Thyroid gland (tissue), 4 donors: ENCODE measurements at places on chromosomes 6 and 20. TPM values are rescaled to one million over a fixed set of nuclear protein-coding genes. Genes with fewer than 3 reads are reported as not detected.

DNA sequence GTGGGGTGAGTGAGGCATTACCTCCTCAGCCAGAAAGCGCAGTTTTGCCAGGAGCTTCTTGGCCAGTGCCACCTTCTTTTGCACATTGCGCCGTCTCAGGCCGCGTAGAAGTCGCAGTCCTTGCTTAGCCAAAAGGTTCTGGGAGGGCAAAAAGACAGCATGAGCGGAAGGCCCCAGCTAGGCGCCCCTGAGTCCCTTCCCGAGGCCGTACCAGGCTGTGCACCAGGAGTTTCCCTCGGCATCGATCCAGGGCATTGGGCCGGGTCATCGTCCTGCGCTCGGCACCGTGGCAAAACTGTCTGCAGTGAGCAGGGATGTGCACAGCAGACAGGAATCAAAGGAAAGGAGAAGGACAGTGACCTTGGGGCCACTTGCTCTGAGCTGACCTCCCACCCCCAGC is 20.2 kb upstream of the SPAG4 start:
- no peak overlapping the region for H3K27ac ChIP-seq
- no peaks in the 10 kb centered on the region for H3K36me3 ChIP-seq
- H3K27me3 ChIP-seq: no peaks in the 10 kb centered on the region
- no peak overlapping the region for H3K4me3 ChIP-seq

DNA sequence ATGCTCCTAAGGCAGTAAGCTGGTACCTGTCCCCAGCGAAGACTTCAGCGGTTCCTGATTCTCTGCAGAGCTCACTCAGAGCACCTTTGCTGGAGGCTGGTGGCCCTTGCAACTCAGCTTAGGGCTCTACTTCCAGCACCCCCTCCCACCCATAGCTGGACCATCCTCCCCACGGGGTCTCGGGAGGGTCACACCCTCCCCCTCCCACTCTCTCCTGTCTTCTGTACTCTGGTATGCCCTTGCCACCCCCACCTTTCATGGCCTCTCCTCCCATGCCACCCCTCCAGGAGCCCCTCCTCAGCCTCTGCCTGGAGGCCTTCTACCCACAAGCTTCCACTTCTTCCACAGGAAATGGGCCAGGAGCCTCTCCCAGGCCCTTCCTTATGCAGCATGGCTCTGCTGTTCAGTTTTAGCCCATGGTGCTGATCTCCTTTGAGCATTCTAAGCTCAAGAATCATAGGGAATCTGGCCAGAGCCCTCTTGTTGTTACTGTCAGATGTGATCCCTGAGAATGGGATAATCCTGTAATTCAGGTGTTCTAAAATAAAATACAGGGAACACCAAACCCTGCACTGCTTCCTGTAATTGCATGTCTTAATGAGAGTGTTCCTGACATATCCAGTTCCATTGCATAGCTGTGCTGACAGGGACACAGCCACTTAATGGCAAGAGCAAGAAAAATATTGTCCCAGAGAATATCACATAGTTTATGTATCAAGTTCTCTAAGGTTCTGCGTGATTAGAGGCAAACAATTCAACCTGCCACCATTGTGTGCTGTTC is 142.1 kb downstream of the SYNDIG1 start:
- H3K4me1 ChIP-seq: no peaks in the 10 kb centered on the region
- H3K36me3 ChIP-seq: no peaks in the 10 kb centered on the region
- no peak overlapping the region for H3K4me3 ChIP-seq
- no peak overlapping the region for H3K27ac ChIP-seq
- H3K27me3 ChIP-seq: no peaks in the 10 kb centered on the region

DNA sequence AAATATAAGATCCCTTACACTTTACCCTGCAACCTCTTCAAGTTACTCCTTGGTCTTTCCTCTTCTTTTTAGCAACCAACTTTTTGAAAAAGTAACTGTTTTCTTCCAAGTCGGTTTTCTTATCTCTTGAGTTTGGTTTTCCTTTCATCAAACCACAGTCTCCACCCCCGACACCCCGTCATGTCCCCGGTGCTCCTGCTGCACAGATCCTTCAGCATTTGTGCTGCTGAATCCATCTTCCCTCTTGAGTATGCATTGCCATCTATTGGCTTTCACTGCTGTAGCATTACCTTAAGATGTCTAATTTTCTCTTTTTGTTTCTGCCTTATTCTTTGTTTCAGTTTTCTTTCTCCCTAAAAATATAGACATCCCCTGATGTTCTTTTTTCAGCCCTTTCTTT is 11.9 kb upstream of the TNFRSF21 start:
- no peaks in the 10 kb centered on the region for H3K36me3 ChIP-seq
- no peaks in the 10 kb centered on the region for H3K27me3 ChIP-seq
- no peaks in the 10 kb centered on the region for H3K4me1 ChIP-seq

DNA sequence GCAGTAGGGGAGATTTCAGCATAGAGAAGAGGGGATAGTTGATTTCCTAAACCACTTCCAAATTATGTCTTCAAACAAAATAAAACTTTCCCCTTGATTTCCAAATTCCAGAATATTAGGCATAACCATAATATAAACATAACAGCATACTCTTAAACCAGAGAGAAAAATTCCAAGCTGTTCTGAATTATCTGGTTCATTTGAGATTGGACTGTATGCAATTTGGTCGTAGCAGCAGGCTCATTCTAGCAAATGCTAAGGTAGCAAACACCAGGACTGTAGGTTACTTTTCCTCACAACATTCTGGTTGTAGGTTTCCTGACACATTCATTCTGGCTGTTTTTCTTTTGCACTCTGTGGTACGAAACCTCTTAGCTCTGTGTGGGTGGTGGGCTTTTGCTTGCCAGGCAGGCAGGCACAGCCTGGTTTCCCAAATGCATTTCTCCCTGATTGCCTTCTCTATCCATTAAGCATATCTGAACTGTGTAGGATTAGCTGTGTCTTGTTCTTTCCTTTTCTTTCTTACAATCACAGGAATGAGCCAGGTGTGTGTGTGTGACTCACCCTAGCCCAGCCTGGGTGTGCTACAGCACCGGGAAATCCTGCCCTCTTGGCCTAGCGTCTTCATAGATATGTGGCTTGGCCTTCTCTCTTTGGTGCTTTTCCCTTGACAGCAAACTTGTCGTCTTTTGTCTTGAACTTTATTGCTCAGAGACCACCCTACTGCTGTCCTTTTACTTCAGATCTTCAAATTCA is 77.1 kb downstream of the JARID2 start:
- H3K4me3 ChIP-seq: no peak overlapping the region
- no peak for DNase-seq
- no peak overlapping the region for H3K27ac ChIP-seq
- H3K36me3 ChIP-seq: no peaks in the 10 kb centered on the region

- peak overlapping the region; percentile 85 for H3K4me3 ChIP-seq
- H3K4me1 ChIP-seq: peaks cover 12% of the 10 kb centered on the region
- H3K36me3 ChIP-seq: no peaks in the 10 kb centered on the region
- peak overlapping the region; percentile 72 for H3K27ac ChIP-seq
- peak; percentile 59 for DNase-seq
Observed at GRCh38 chr6:692356-692851, 535 bp downstream of the EXOC2 start.

GRCh38 chr20:21126581-21126870 is 644 bp downstream of the KIZ start:
- peaks cover 8% of the 10 kb centered on the region for H3K4me1 ChIP-seq
- peak overlapping the region; percentile 88 for H3K4me3 ChIP-seq
- no peak overlapping the region for H3K27ac ChIP-seq
- no peaks in the 10 kb centered on the region for H3K27me3 ChIP-seq
- DNase-seq: no peak
- no peaks in the 10 kb centered on the region for H3K36me3 ChIP-seq

GRCh38 chr6:7909323-7910276 is 988 bp downstream of the TXNDC5 start:
- peak overlapping the region; percentile 59 for H3K4me3 ChIP-seq
- no peaks in the 10 kb centered on the region for H3K36me3 ChIP-seq
- H3K27ac ChIP-seq: peak overlapping the region; percentile 34
- DNase-seq: peak; percentile 45
- H3K27me3 ChIP-seq: no peaks in the 10 kb centered on the region
- peaks cover 14% of the 10 kb centered on the region for H3K4me1 ChIP-seq

- no peak for DNase-seq
- no peaks in the 10 kb centered on the region for H3K36me3 ChIP-seq
- H3K4me3 ChIP-seq: no peak overlapping the region
- no peaks in the 10 kb centered on the region for H3K27me3 ChIP-seq
- peaks cover 3% of the 10 kb centered on the region for H3K4me1 ChIP-seq
Observed at GRCh38 chr6:28585335-28585734, 59.7 kb downstream of the GPX5 start.

GRCh38 chr6:156508923-156509322 is 268.3 kb upstream of the ARID1B start:
- no peaks in the 10 kb centered on the region for H3K4me1 ChIP-seq
- DNase-seq: no peak
- no peak overlapping the region for H3K4me3 ChIP-seq
- H3K27ac ChIP-seq: no peak overlapping the region

GRCh38 chr6:150276937-150277742 is 91.7 kb upstream of the IYD start:
- H3K4me3 ChIP-seq: no peak overlapping the region
- H3K27me3 ChIP-seq: no peaks in the 10 kb centered on the region
- H3K36me3 ChIP-seq: no peaks in the 10 kb centered on the region
- H3K4me1 ChIP-seq: peaks cover 3% of the 10 kb centered on the region
- no peak overlapping the region for H3K27ac ChIP-seq

GRCh38 chr20:25574411-25574810 is 10.9 kb downstream of the NINL start:
- peaks cover 18% of the 10 kb centered on the region for H3K4me1 ChIP-seq
- H3K36me3 ChIP-seq: no peaks in the 10 kb centered on the region
- no peak overlapping the region for H3K27ac ChIP-seq
- H3K27me3 ChIP-seq: no peaks in the 10 kb centered on the region
- DNase-seq: no peak

DNA sequence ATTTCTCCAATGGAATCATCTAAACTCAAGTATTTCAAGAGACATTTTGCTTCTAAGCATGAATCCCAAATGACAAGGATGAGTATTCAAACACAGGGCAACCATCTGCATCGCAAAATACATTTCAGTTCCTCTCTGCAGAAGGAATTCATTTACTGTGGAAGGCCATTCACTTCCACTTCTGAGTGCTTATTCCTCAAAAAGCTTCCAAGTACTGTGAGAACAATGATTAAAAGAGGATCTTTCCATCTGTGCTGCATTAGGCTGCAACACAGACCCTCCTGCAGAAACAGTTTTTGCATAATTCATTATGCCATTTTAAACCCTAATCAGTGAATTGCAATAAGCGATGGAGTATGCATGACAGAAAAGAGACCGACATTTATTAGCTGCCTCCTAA is 52.5 kb downstream of the ARHGAP18 start:
- no peak for DNase-seq
- H3K27ac ChIP-seq: no peak overlapping the region
- no peak overlapping the region for H3K4me3 ChIP-seq
- H3K27me3 ChIP-seq: no peaks in the 10 kb centered on the region

DNA sequence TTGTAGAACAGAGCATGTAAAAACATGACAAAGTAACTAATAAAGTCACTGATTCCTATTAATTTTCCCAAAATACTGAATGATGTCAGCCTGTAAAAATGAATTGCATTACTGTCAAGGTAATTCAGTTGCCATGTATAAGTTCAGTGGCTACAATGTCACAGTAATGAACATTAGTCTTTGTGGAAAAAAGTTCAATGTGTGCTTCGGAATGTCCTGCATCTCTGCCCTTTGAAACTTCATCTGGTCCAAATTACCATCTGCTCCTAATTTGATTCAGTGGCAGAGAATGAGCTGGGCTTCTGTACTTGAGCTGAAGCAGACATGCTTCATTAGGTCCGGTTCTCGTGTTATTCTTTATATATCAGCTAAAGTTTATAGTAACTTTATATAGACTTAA is 567.4 kb downstream of the COL12A1 start:
- H3K36me3 ChIP-seq: no peaks in the 10 kb centered on the region
- no peaks in the 10 kb centered on the region for H3K4me1 ChIP-seq
- no peak overlapping the region for H3K27ac ChIP-seq
- no peaks in the 10 kb centered on the region for H3K27me3 ChIP-seq

GRCh38 chr6:121847806-121848522 is 412.5 kb downstream of the GJA1 start:
- peak overlapping the region; percentile 88 for H3K27ac ChIP-seq
- H3K4me1 ChIP-seq: peaks cover 38% of the 10 kb centered on the region
- no peak overlapping the region for H3K4me3 ChIP-seq
- H3K36me3 ChIP-seq: no peaks in the 10 kb centered on the region
- no peaks in the 10 kb centered on the region for H3K27me3 ChIP-seq

- H3K36me3 ChIP-seq: no peaks in the 10 kb centered on the region
- no peaks in the 10 kb centered on the region for H3K27me3 ChIP-seq
- H3K4me1 ChIP-seq: peaks cover 7% of the 10 kb centered on the region
Observed at GRCh38 chr6:1695546-1696462, 86.1 kb downstream of the FOXC1 start.

DNA sequence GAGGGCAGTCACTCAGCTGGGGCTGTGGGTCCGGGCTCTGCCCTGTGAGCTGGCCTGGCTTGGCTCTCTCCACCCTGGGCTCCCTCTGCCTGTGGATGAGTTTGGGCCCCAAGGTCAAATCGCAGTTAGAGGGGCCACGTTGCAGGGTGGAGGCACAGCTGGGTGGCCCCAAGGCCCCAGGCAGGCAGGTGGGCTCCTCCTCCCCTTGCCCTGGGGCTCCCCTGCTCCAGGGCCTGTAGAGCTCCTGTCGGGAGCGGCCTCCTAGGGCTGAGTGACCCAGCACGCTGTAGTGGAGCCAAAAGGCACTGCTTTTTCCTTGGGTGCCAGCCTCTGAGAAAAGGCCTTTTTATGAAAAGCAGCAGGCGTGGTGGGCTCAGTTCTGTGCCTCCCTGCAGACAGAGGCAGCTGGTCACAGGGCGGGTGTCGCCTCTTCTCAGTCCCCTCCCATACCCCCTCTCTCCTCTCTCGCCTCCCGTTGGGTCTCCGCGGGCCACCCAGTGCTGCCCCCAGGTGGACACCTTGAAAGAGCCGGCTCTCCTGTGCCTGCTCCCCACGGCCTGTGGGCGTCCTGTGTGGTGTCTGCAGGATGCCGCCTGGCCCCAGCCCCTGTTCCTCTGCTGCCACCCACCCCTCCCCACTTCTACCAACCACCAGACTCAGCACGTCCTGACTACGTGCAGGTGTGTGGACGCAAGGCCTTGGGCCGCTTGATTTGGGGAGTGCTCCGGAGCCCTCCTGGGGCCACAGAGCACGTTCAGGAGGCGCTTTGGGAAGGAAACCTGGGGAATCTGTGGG is 13.2 kb downstream of the SS18L1 start:
- peaks cover 5% of the 10 kb centered on the region for H3K4me1 ChIP-seq
- no peaks in the 10 kb centered on the region for H3K27me3 ChIP-seq
- peaks cover 16% of the 10 kb centered on the region for H3K36me3 ChIP-seq
- no peak overlapping the region for H3K4me3 ChIP-seq
- H3K27ac ChIP-seq: no peak overlapping the region
- peak; percentile 63 for DNase-seq

GRCh38 chr6:15596186-15596896 is 66.5 kb downstream of the DTNBP1 start:
- H3K4me1 ChIP-seq: peaks cover 16% of the 10 kb centered on the region
- no peak overlapping the region for H3K4me3 ChIP-seq
- DNase-seq: no peak
- no peaks in the 10 kb centered on the region for H3K36me3 ChIP-seq
- H3K27ac ChIP-seq: no peak overlapping the region
- H3K27me3 ChIP-seq: no peaks in the 10 kb centered on the region

GRCh38 chr20:1225783-1226654 is at the start of gene RAD21L1:
Gene RAD21L1, plus strand, starts transcription at chr20:1226044. Its CDS starts 2,410 bp downstream, at chr20:1228454.
- no peaks in the 10 kb centered on the region for H3K36me3 ChIP-seq
- peaks cover 10% of the 10 kb centered on the region for H3K4me1 ChIP-seq
- DNase-seq: peak; percentile 77
- peak within 1 kb of the TSS; percentile 65 for H3K27ac ChIP-seq
- H3K4me3 ChIP-seq: peak within 1 kb of the TSS; percentile 37
- H3K27me3 ChIP-seq: no peaks in the 10 kb centered on the region

The FOXQ1 gene
- 0.68 TPM for total RNA-seq

The FILIP1 gene
- 5.1 TPM for total RNA-seq

The SLC22A1 gene
- total RNA-seq: 4.2 TPM

The SCUBE3 gene
- total RNA-seq: 47.4 TPM

The LBP gene
- 3.4 TPM for total RNA-seq

The EGFL8 gene
- 9.8 TPM for total RNA-seq

The AK9 gene
- total RNA-seq: 15.4 TPM

The PRRT1 gene
- total RNA-seq: 0.81 TPM

The MYL9 gene
- 161 TPM for total RNA-seq

The CCDC167 gene
- total RNA-seq: 40.3 TPM

The LIN28B gene
- 0.24 TPM for total RNA-seq

The USP49 gene
- total RNA-seq: 13.5 TPM
